ENCODE measurements at places on chromosomes 1 and 21. TPM values are rescaled to one million over a fixed set of nuclear protein-coding genes. Genes with fewer than 3 reads are reported as not detected.

DNA sequence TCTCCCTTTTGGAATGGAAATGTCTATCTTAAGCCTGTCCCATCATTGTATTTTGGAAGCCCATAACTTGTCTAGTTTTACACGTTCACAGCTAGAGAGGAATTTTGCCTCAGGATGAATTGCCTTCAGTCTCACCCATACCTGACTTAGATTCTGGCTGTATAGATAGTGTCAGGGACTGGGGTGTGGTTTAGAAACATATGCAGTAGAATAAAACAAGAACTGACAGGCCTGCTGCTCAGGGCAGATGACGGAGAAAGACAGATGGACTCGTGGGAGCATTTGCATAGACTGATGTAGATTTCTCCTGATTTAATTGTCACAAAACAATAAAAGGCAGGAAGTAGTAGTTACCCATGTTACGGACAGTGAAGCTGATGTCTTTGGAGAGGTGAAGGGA is 166.7 kb downstream of the UCK2 start:
- no peak overlapping the region for H3K4me3 ChIP-seq
- no peaks in the 10 kb centered on the region for H3K4me1 ChIP-seq
- no peak overlapping the region for H3K27ac ChIP-seq
- no peak for DNase-seq

DNA sequence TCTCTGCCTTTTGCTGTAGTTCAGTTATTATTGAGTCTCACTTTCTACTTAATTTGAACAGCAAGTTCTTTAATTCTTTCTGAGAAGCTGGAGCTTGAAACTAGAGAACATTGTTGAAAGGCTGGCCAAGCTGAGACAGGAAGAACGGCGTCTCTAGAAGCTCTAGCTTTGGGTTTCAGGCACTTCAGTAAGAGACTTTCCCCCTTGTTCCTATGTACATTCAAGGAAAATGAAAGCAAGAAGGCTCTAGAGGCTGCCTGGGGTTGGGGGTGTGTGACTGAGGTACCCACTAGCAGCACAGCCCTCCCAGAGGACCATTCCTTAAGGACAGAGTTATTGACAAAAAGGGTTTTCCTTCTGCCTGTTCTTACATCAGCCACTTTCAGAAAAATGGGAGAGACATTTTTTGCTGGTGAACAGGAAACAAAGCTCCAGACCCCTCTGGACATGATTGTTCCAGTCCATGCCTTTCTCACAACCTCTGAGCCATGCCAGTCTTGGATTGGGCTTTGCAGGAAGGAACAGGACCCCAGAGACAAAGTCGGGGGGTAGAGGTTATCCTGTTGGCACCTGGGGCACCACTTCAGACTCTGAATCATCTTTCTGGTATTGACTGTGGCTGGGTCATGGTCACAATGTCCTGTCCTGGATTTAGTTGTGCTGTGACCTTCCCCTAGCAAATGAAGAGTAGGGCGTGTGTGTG is 63.1 kb downstream of the LAMC2 start:
- H3K4me3 ChIP-seq = no peak overlapping the region
- no peak overlapping the region for H3K27ac ChIP-seq
- no peak for DNase-seq

DNA sequence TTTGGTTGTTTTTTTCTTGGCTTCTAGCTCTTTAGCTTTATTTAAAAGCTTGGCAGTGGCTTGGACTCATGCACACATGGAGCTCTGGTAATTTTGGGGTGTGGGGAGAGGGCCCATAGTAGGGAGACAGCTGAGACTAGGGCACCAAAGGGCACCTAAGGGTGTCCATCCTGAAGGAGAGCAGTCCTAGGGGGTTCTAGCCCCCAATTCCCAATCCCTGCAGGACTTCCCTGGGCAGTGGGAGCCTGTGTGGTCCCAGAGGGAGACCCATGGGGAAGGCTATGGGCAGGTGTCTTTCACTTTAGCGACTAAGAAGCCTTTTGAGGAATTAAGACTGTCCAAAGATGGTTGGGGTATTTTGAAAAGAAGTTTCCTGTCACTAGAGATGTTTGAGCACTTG is 6.9 kb downstream of the CYP4B1 start:
- no peaks in the 10 kb centered on the region for H3K27me3 ChIP-seq
- H3K4me1 ChIP-seq = no peaks in the 10 kb centered on the region
- no peak for DNase-seq
- no peak overlapping the region for H3K27ac ChIP-seq
- H3K36me3 ChIP-seq = no peaks in the 10 kb centered on the region

DNA sequence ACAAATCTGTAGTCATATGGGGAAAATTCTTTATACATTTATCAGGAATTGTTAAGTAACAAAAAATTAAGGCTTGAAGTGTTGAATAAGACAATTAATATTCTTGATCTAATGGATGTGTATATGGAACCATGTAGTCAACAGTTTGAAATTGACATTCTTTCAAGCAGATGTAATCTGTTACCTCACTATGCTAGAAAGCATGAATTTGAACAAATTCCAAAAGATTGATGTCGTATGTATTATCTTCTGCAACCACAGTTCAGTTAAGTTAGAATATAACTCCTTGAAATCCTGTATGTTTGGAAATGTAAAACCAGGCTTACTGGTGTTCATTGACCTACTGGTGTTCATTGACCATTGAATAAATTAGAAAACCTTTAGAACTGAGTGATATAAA is 16.1 kb downstream of the CCDC18 start:
- no peak overlapping the region for H3K4me3 ChIP-seq
- no peaks in the 10 kb centered on the region for H3K27me3 ChIP-seq
- H3K36me3 ChIP-seq = no peaks in the 10 kb centered on the region
- H3K4me1 ChIP-seq = no peaks in the 10 kb centered on the region
- no peak for DNase-seq
- no peak overlapping the region for H3K27ac ChIP-seq

DNA sequence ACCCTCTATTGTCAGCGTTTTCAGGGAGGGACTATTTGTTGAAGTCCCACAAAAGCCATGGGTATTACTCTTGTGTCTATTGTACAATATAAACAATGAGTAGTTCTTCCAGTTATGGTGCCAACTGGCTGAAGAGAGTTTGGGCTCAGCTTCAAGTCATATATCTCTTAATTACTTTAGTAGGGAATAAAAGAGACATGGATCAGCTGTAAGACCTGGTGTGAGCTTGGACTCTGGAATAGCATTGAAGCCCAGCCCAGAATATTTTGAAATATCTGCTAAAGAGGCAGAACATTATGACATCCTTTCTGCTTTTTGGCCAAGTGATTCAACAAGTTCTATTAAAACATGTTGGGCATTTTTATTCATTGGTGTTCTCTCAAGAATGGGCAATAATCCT is 224.9 kb downstream of the BACH1 start:
- DNase-seq = no peak
- no peak overlapping the region for H3K27ac ChIP-seq
- no peak overlapping the region for H3K4me3 ChIP-seq
- no peaks in the 10 kb centered on the region for H3K36me3 ChIP-seq
- H3K4me1 ChIP-seq = no peaks in the 10 kb centered on the region

DNA sequence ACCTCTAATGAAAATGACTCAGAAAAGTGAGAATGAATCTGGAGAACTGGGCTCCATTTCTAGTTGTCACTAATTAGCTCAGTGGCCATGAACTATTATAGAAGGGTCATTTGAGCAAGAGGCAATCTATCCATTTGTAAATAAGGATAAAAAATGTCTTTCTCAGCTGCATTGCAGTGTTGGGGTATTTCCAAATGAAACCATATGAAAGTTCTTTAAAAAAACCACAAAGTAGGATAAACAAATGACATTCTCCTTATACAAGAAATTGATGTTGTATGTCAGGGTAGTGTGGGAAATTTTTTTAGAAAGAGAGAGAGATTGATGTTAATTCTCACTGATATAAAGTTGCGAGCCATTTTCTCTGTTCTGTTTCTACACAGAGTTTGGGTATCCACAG is 26.0 kb downstream of the FMO3 start:
- H3K36me3 ChIP-seq = no peaks in the 10 kb centered on the region
- H3K4me1 ChIP-seq = no peaks in the 10 kb centered on the region
- DNase-seq = no peak
- H3K4me3 ChIP-seq = no peak overlapping the region
- H3K27ac ChIP-seq = no peak overlapping the region

GRCh38 chr1:106846656-106847055 is 209.8 kb upstream of the PRMT6 start:
- no peaks in the 10 kb centered on the region for H3K4me1 ChIP-seq
- H3K27ac ChIP-seq = no peak overlapping the region
- DNase-seq = no peak
- H3K4me3 ChIP-seq = no peak overlapping the region
- no peaks in the 10 kb centered on the region for H3K36me3 ChIP-seq
- no peaks in the 10 kb centered on the region for H3K27me3 ChIP-seq

Gene PODN
- total RNA-seq = not detected

Gene SPRR2A
- not detected for total RNA-seq

All from CD4-positive, alpha-beta memory T cell (primary cell).